ENCODE measurements at places on chromosomes 3 and 15.

DNA sequence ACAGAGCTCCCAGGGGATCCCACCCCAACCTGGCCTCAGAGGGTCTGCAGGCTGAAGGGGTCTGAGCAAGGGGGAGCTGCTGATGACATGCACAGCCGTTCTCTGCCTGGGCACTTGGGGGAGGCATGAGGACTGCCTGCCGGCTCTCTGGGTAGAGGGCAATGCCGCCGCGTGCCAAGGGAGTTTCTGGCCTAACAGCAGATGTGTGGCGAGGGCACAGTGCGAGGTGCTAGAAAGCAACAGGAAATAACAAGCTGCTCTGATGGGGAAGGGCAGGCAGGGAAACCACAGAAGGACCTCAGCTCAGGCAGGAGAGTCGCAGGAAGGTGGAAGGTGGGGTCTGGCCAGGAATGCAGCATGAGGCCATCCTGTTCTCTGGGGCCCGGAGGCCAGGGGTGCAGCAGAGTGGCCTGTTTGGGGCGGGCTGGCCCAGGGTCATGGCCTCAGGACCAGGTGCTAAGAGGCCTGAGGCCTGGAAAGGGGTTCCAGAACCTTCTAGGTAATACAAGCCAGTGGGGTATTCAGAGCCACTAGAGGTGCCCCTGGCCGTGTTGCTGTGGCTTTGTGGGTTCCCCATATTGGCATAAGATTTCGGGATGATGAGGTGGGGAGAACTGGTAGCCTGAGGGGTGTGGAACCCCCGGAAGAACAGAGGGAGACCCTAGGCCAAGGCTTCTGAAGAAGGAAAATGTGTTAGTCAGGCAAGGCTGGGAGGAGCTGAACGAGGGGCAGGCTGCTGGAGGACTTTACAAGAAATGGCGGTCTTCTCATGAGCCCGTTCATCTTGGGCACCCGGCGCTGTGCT is 41.2 kb downstream of the RGMA start:
- no peak for DNase-seq

GRCh38 chr15:38145651-38146111 is 107.0 kb upstream of the SPRED1 start:
- no peak for DNase-seq

- no peak for DNase-seq
These were observed 42.7 kb upstream of the TOP2B start for GRCh38 chr3:25707268-25707926.

DNA sequence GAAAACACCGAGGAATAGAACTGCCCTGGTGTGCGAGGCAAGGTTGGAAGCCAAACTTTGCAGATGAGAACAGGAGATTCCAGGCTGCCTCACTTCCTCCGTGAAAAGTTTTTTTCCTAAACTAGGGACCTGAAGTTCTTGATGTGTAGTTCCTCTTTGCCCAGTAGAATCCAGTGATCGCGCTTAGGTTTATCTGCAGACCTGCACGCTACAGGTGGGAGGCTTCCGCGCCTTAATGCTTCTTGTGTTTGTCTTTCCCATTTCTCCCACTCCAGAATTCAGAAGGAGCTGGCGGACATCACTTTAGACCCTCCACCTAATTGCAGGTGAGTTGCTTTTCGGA is 5.4 kb downstream of the UBE2E1 start:
- peak; percentile 47 for DNase-seq

- DNase-seq: no peak
These were observed 85.3 kb upstream of the SLC6A6 start for GRCh38 chr3:14317057-14317553.

DNA sequence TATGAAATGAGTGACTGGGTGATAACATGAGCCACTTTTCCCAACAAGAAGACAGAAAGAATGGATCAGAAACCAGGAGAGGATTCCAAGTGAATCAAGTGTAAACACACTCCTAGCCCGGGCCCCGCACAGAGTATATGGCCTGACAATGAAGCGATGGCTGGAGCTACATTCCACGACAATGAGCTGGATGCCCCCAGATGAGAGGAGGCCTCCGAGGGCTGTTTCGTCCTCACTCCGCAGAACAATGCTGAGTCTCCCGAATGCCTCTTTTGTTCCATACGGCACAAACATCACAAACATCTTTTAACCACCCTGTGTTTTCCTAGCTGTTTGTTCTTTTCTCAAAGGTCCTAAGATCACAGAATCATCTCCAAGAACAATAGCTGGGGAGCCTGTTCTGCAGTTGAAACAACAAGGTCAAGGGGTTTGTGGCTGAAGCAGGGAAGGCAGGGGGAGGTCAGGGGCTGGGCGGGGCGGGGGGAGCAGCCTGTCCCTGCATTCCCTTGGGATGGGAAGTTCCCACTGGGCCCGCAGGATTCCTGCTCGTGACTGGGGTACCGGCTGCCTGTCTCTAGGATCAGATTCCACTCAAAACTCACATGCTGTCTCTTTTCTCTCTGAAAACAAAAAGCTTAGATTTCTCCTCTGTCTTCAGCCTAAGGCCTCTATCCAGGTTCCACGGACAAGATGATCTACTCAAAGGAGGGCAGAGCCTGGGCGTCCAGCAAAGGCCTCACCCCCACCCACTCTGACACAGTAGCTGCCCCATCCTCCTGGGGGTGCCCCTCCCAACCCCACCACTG is 151.3 kb downstream of the XXYLT1 start:
- no peak for DNase-seq

All from NCI-H1092 treated with DMSO at 0.1 percent for 48 hours (cell line).